ENCODE measurements at places on chromosomes 1 and 21.

GRCh38 chr1:232319072-232319471 is 310.9 kb downstream of the SIPA1L2 start:
- DNase-seq = no peak

DNA sequence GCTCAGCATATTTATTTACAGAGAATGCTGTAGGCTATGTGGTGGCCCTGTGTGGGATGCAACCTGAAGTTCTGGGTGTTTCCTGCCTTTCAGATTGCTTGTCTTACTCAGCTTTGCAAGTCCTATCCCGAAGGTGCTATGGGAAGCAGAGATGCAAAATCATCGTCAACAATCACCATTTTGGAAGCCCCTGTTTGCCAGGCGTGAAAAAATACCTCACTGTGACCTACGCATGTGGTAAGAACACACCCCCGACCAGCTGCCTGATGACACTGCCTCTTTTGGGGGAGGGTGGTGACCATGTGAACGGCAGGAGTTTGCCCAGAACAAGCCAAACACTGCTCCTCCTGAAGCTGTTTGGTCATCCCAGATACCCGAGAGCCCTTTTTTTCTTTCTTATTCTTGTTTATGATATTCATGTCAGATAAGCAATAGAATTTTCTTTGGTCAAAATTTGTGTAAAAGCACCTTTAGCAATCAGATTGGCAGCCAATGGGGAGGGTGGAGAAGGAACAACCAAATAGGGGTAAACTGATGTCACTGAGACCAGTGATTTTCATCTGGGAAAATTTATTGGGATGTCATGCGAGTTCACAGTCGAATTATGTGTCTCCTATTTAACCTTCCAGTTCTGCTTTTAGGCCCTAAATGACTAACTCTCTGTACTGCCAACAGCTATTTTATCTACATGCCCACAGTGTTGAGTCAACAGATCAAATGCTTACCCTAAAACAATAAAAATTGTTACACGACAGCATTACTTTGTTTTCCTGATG is 82.6 kb downstream of the EVA1C start:
- DNase-seq = no peak

GRCh38 chr21:32459972-32460371 is 47.5 kb downstream of the EVA1C start:
- no peak for DNase-seq

- DNase-seq = no peak
Measured at GRCh38 chr1:91850708-91851107, 35.2 kb downstream of the TGFBR3 start.

DNA sequence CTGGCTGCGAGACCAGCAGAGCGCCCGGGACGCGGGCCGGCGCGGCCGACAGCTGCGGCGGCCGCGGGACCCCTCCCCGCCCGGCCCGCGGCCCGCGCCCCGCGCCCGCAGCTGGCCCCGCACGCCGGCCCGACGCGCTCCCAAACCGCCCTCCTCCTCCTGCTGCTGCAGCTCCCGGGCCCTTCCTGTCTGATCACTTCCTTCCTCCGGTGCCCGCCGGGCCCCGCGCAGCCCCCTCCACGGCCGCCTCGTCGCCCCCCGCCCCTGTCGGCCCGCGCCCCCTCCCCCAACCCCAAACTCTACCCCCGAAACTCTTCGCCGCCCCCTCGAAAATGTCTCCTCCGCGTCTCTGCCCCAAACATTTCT is 594 bp downstream of the LUZP1 start:
- no peak for DNase-seq

DNA sequence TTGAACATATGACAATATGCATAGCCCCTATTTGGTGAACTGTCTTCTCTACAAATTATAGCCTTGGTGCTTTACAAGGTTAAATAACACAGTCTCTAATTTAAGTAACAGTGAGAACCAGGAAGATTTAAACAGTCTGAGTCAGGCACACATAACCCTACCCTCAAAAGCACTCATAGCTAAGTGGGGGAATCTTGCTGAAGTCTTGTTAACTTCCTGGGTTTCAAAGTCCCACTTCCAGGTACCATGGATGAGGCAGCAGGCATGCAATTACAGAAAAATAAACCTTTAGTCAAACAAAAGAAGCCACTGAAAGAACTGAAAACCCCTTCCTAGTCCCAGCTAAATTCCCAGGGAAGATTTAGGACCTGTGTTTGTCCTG is 147.6 kb downstream of the PBX1 start:
- DNase-seq = no peak

DNA sequence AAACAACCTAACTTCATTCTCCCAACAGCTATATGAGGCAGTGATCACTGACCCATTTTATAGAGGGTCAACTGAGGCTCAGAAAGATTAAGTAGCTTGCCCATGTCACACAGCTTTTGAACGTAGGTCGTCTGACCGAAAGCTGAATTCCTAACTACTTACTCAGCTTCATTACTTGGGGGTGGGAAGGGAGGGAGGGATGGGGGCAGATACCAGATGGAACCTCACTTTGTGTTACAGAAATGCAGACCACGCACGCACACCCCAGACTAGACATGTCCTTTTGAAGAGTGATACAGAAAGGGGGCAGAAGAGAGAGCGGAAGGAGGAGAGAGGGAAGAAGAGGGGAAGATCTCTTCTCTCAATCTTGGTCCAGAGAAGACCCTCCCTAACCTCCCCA is 2.3 kb downstream of the ADGRB2 start:
- DNase-seq = no peak

- no peak for DNase-seq
Measured at GRCh38 chr1:182430263-182431068, 19.5 kb upstream of the RGSL1 start.

DNA sequence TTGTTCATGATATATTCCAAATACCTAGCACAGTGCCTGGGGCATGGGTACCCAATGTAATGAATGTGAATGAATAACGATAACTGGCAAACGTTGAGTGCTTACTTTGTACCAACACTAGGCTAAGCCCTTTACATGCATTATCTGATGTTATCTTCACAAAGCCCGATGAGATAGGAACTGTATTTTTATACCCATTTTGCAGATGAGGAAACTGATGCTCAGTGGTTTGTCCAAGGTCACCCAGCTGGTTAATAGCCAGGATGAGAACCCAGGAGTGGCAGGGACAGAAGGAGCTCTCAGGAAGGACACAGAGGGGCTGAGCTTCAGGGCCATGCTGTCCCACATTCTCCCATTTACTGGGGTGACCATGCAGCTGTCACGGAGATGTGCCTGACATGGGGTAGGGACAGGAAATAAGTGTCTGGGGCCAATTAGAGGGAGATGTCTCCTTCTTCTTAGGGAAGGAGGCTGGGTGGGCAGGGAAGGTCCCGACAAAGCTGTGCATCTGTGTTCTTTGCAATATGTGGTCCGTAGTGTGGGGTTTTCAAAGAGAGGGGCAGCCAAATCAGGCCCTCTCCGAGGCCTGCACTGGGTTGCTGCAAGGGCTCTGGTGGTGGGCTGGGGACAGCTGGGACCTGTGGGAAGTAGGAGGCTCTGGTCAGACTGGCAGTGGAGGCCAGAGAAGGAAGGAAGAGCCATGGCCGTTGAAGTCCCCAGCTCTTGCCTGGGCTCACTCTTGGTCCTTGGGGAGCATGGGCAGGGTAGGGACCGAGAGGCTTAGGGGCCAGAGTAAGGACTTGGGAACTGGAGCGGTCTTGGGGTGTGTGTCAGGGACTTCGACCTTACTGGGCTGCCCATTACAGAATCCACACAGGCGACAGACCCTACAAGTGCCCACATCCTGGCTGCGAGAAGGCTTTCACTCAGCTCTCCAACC is 26.6 kb downstream of the A3GALT2 start:
- no peak for DNase-seq

DNA sequence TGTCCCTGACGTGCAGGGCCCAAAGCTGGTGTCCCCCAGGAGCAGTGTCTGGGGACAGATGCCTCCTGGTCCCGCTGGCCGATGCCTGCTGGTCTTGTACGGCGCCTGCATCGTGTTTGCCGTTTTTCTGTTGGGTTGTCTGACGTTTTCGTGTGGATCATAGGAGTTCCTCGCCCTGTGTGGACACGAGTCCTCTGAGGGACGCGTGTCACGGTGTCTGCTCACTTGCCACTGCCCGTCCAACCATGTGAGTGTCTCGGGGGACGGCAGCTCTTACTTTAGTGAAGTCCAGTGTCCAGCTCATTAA is 7.4 kb downstream of the MIB2 start:
- no peak for DNase-seq

DNA sequence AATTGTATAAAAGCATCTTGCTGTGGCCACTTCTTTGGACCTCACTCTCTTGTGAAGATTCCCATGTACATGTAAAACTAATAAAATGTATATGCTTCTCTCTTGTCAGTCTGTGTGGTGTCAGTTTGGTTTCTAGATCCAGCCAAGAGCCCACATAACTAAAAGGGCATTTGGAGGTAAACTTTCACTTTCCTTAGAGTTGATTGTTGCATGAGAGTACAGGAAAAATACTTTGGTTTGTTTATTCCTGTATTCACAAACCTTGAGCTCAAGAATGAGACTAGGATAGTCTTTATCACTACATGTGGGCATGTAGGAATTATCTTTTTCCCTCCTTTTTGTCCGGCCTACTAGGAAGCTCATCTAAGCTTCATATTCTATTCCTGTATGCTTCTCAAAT is 50.9 kb downstream of the KCTD3 start:
- DNase-seq = no peak
